HepG2 (cell line): ENCODE measurements at places on chromosomes 2 and 18. TPM values are rescaled to one million over a fixed set of nuclear protein-coding genes. Genes with fewer than 3 reads are reported as not detected.

GRCh38 chr2:128996078-128996477 lies 677.4 kb upstream of the HS6ST1 start:
- H3K4me1 ChIP-seq: no peaks in the 10 kb centered on the region
- DNase-seq: no peak
- H3K36me3 ChIP-seq: no peaks in the 10 kb centered on the region
- H3K27me3 ChIP-seq: no peaks in the 10 kb centered on the region

DOK6 gene
- total RNA-seq: 14.7 and 17.2 TPM in 2 replicates

DCDC2C gene
- not detected in 2 replicates for total RNA-seq

GRCh38 chr2:17763641-17764333 lies 9.8 kb downstream of the GEN1 start:
- no peak overlapping the region for H3K4me3 ChIP-seq
- no peaks in the 10 kb centered on the region for H3K27me3 ChIP-seq
- peaks cover 21% of the 10 kb centered on the region for H3K4me1 ChIP-seq
- DNase-seq: no peak
- peaks cover 2% of the 10 kb centered on the region; the same call in 1 of the 2 replicates for H3K36me3 ChIP-seq

CRYGC gene
- total RNA-seq: 0.27 TPM in 1 of 2 replicates, not detected in the other

RBM43 gene
- total RNA-seq: 0.31 and 0.52 TPM in 2 replicates

SLC35F5 gene
- total RNA-seq: 121 and 174 TPM in 2 replicates

DNA sequence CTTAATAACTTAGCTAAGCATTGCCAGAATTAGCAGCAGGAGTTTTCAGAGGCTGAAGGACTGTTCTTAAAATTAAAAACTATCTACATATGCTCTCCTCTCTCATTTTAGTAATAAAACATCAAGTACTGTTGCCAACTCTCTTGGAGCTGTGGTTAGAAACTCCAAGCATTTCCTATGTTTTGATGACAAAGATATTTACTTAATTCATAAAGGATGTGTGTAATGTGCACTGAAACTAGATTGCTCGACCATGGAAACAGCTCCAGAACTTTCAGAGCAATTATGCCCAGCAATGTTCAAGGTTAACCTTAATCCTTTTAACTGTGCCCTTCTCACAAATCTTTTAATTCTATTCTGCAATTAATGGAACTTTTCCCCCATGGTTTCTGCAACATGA lies 8.4 kb downstream of the GRP start:
- H3K27me3 ChIP-seq: peaks cover 1% of the 10 kb centered on the region
- no peak for DNase-seq

DNA sequence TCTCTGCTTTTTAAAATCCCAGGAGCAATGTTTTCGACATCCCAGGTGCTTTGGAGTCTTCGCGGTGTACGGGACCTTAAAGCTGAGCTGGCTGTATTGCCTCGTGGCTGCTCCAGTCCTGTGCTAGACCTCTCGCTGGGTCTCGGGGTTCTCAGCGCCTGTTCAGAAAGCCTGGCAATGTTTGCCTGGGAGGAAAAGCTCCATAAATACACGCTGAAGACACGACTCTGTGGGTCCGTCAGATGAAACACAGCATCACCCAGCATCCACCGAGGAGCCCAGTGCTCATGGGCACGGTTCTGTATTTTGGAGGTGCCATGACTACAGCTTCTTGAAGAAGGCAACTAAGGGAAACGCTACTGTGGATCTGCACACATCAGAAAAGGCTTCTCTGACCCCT lies 21.6 kb downstream of the MBP start:
- H3K36me3 ChIP-seq: no peaks in the 10 kb centered on the region
- H3K4me3 ChIP-seq: no peak overlapping the region
- H3K27me3 ChIP-seq: no peaks in the 10 kb centered on the region

PRLH gene
- total RNA-seq: not detected in 2 replicates

DNA sequence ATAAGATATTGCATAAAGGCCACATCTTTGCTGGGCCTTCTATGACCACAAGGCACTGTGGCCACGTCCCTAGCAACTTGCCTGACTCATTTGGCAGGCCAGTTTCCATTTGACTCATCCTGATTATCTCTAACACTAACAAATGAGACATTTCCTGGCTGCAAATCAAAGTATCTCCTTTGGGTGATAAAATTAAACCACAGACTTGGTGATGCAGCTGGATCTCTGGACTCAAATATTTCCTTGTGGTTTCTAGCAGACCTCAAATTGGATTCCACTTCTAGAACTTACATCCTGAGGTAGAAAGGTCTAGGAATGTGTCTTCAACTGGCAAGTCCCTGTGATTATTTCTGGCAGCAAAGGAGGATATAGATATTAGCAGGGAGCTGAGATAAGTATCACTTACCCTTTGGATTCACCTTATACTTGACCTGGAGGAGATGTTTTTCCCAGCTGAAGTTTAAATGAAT lies 167.9 kb upstream of the NXPH2 start:
- no peaks in the 10 kb centered on the region for H3K4me1 ChIP-seq
- H3K27ac ChIP-seq: no peak overlapping the region
- no peaks in the 10 kb centered on the region for H3K27me3 ChIP-seq
- no peaks in the 10 kb centered on the region for H3K36me3 ChIP-seq

PAIP2B gene
- 0.29 and 0.46 TPM in 2 replicates for total RNA-seq

DNA sequence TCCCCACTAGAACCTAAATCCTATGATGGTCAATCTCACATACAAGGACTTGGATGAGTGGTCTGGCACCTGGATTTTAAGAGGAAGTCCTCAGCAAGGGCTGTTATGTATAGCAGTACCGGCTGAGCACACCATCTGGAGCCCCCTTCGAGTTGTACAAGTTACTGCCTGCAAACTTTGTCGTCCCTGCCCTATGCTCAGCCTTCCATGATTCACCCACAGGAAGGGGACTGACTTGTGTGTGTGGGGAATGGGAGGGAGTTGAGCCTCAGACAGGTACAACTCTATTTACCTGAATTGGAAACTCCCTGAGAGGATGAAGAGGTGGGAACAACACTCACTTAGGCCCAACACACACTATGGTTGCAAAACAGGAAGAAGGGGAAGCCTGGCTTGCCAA lies 186.6 kb downstream of the MYO5B start:
- H3K36me3 ChIP-seq: no peaks in the 10 kb centered on the region
- no peaks in the 10 kb centered on the region for H3K27me3 ChIP-seq
- peaks cover 13% of the 10 kb centered on the region; the same call in 1 of the 2 replicates for H3K4me1 ChIP-seq
- H3K27ac ChIP-seq: no peak overlapping the region
- no peak overlapping the region for H3K4me3 ChIP-seq
- no peak for DNase-seq

GRCh38 chr2:149136111-149136510 lies 97.6 kb downstream of the LYPD6B start:
- H3K27ac ChIP-seq: no peak overlapping the region
- H3K4me3 ChIP-seq: no peak overlapping the region
- H3K27me3 ChIP-seq: no peaks in the 10 kb centered on the region
- H3K36me3 ChIP-seq: no peaks in the 10 kb centered on the region
- no peak for DNase-seq
- H3K4me1 ChIP-seq: no peaks in the 10 kb centered on the region

SRD5A2 gene
- not detected in 2 replicates for total RNA-seq

GRCh38 chr2:118994172-118994700 lies 52.2 kb downstream of the MARCO start:
- no peaks in the 10 kb centered on the region for H3K27me3 ChIP-seq
- no peak for DNase-seq
- no peaks in the 10 kb centered on the region for H3K4me1 ChIP-seq
- H3K4me3 ChIP-seq: no peak overlapping the region
- no peaks in the 10 kb centered on the region for H3K36me3 ChIP-seq

DNA sequence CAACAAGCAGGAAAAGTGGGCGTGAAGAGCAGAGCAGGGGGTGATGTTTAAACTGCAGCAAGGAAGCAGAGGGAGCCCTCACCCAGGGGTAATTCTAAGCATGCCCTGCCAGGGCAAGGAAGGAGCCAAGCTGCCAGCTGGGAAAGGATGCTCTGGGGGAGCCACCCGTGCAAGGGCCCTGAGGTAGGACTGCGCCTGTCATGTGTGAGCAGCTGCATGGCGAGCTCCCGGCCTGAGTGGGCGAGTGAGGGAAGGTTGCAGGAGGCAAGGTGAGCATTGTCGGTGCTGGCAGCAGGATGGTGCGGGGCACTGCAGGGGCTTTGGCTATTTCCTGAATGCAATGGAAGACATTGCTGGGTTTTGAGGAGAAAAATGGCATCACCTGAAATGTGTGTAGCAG lies 107.2 kb downstream of the COPS8 start:
- H3K36me3 ChIP-seq: no peaks in the 10 kb centered on the region
- H3K4me1 ChIP-seq: no peaks in the 10 kb centered on the region
- H3K4me3 ChIP-seq: no peak overlapping the region
- H3K27me3 ChIP-seq: peaks cover 58% of the 10 kb centered on the region; the same call in 2 of the 3 replicates

- DNase-seq: peak; percentile 14
- H3K4me1 ChIP-seq: no peaks in the 10 kb centered on the region
- H3K36me3 ChIP-seq: no peaks in the 10 kb centered on the region
- no peaks in the 10 kb centered on the region for H3K27me3 ChIP-seq
- no peak overlapping the region for H3K27ac ChIP-seq
- no peak overlapping the region for H3K4me3 ChIP-seq
Measured at GRCh38 chr18:34548120-34548972, 161.8 kb upstream of the DTNA start.

DNA sequence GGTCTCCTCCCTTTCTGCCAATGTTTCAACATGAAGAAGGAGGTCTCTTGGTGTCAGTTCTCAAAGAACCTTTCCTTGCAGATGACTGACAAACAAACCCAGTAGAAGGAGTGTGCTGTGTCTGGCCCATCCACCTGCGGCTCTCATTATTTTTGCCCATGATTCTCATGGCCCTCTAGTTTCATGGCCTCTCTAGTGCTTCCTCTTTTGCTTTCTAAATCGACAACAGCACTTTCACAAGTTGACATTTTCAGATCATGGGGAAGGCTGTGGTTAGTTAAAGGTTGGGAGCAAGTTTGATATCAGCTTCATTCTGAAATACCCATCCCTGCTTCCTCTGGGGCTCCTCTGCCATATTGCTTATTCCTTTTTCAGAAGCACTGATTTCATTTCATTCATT lies 805.2 kb downstream of the SLC4A3 start:
- DNase-seq: no peak
- no peaks in the 10 kb centered on the region for H3K36me3 ChIP-seq
- H3K4me3 ChIP-seq: no peak overlapping the region
- H3K27ac ChIP-seq: no peak overlapping the region
- no peaks in the 10 kb centered on the region for H3K27me3 ChIP-seq

GULP1 gene
- not detected in 2 replicates for total RNA-seq

DNA sequence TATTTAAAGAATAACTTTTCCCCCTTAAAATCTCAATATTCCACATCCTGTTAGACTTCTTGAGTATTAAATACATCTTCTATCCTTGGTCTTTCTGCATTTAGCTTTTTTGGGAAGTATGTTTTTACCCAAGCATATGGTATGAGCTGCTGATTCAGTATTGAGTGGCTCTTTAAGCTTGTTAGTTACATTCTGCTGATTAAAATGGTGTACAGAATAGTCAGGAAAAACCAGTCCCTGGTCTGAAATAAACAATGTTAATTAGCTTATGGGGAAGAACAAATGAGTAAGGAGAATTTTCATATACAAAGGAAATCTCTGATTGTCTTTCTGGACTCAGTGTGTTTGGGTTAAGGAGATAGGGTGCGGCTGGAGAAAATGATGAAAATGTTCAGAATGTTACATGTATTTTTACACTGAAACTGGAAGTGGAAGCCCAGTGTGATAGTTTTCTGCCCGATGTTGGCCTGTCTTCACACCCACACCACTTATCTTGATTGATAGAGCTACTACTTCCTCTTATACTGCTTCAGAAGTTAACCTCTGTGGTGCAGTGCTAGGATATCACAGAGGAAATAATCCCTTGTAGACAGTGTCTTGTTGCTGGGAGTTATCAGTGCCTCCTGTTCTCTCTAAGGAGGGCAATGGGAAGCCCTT lies 84.0 kb downstream of the MSH2 start:
- H3K36me3 ChIP-seq: peaks cover 2% of the 10 kb centered on the region
- no peak for DNase-seq
- H3K27ac ChIP-seq: no peak overlapping the region
- no peak overlapping the region for H3K4me3 ChIP-seq
- no peaks in the 10 kb centered on the region for H3K27me3 ChIP-seq

DNA sequence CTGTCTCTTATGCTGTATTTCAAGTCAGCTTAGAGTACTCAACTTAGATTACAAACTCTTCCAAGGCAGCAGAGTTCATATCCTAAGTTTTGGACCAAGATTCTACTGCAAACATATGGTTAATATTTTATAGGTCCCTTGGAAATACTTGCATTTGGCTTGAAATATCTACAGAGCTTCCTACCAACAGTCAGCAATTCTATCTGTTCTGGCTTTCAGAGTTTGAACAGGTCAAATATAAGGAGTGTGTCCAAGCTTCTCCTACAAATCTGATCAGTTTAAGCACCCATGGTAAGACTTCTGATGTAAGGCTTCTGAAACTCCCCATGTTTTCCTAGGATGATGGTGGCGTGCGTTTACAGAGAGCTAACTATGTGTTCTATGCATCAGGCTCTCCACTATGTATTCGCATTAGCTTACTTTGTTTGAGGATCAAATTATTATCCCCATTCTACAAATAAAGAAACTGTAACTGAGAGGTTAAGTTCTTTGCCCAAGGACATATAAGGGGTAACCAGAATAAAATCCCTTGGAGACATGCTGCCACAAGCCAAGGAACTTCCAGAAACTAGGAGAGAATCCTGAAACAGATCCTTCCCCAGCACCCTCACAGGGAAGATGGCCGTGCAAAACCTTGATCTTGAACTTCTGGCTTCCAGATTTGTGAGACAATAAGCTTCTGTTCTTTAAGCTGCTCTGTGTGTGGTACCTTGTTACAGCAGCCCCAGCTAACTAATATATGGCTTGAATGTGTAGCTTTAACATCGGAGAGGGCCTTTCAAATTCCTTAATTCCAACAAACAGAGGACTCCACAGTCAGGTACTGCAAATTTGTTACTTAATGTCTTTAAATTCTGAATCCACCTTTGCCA lies 55.1 kb downstream of the ATP8B1 start:
- DNase-seq: peak; percentile 55
- H3K27ac ChIP-seq: peak overlapping the region; percentile 24
- H3K4me1 ChIP-seq: peaks cover 46% of the 10 kb centered on the region
- no peaks in the 10 kb centered on the region for H3K27me3 ChIP-seq

TEX261 gene
- total RNA-seq: 36.0 and 43.8 TPM in 2 replicates

GRCh38 chr2:8496079-8496478 lies 185.8 kb upstream of the ID2 start:
- H3K4me3 ChIP-seq: no peak overlapping the region
- H3K36me3 ChIP-seq: no peaks in the 10 kb centered on the region
- no peak for DNase-seq
- no peak overlapping the region for H3K27ac ChIP-seq
- H3K4me1 ChIP-seq: peaks cover 53% of the 10 kb centered on the region

DNA sequence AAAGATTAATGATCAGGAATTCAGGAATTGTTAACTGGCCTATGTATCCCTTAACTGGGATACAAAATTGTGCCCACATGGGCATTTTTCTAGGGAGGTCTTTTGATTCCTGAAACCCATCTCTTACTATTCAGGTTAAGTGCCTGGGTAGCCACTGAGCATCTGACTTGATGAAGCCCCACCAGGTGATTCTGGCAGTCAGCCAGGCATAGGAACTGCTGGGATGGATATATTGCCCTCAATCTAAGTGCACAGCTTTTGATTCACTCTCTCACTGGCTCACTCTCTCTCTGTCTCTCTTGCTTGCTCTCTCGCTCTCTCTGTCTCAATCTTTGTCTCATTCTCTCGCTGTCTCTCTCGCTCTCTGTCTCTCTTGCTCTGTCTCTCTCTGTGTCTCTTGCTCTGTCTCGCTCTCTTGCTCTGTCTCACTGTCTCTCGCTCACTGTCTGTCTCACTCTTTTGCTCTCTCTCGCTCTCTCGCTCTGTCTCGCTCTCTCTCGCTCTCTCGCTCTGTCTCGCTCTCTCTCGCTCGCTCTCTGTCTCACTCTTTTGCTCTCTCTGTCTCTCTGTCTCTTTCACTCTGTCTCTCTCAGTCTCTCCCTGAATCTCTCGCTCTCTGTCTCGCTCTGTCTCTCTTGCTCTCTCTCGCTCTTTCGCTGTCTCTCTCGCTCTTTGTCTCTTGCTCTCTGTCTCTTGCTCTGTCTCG lies 22.3 kb downstream of the INPP1 start:
- no peaks in the 10 kb centered on the region for H3K4me1 ChIP-seq
- H3K27ac ChIP-seq: no peak overlapping the region
